ENCODE measurements at places on chromosomes 6 and 20. TPM values are rescaled to one million over a fixed set of nuclear protein-coding genes. Genes with fewer than 3 reads are reported as not detected.

DNA sequence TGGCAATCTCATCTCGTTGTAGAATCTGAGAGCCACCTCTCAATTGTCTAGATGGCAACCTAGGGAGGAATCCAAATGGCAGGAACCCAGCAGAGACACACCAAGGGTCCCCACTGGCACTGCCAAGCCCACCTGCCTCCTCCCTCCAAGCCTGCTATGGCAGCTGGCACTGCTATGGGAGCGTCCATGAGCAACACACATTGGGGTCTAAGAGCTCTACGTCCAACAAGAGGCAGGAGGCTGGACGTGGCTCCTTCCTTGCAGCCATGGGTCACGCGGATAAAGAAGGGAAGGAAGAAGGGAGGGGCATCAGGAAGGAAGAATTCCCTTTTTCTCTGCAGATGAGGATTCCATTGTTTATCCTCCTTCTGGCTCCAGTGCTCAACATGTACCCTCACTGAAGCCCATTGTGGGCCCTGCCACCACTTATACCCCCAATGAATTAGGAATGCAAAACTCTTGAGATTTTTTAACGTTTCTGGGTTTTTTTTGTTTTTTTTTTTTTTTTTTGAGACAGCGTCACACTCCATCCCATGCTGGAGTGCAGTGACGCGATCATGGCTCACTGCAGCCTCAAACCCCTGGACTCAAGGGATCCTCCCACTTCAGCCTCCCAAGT lies 17.3 kb downstream of the ATP9A start:
- DNase-seq = no peak
- peaks cover 2% of the 10 kb centered on the region for H3K27me3 ChIP-seq
- no peaks in the 10 kb centered on the region for H3K36me3 ChIP-seq
- no peak overlapping the region for H3K27ac ChIP-seq
- no peaks in the 10 kb centered on the region for H3K4me1 ChIP-seq

- H3K27ac ChIP-seq = no peak overlapping the region
- DNase-seq = no peak
- H3K4me1 ChIP-seq = no peaks in the 10 kb centered on the region
- no peaks in the 10 kb centered on the region for H3K27me3 ChIP-seq
These were observed 95.2 kb upstream of the HDGFL1 start for GRCh38 chr6:22473991-22474682.

- no peak for DNase-seq
- peaks cover 27% of the 10 kb centered on the region for H3K4me1 ChIP-seq
- no peaks in the 10 kb centered on the region for H3K27me3 ChIP-seq
- H3K36me3 ChIP-seq = peaks cover 10% of the 10 kb centered on the region
These were observed 15.0 kb upstream of the IFNGR1 start for GRCh38 chr6:137233911-137234863.

DNA sequence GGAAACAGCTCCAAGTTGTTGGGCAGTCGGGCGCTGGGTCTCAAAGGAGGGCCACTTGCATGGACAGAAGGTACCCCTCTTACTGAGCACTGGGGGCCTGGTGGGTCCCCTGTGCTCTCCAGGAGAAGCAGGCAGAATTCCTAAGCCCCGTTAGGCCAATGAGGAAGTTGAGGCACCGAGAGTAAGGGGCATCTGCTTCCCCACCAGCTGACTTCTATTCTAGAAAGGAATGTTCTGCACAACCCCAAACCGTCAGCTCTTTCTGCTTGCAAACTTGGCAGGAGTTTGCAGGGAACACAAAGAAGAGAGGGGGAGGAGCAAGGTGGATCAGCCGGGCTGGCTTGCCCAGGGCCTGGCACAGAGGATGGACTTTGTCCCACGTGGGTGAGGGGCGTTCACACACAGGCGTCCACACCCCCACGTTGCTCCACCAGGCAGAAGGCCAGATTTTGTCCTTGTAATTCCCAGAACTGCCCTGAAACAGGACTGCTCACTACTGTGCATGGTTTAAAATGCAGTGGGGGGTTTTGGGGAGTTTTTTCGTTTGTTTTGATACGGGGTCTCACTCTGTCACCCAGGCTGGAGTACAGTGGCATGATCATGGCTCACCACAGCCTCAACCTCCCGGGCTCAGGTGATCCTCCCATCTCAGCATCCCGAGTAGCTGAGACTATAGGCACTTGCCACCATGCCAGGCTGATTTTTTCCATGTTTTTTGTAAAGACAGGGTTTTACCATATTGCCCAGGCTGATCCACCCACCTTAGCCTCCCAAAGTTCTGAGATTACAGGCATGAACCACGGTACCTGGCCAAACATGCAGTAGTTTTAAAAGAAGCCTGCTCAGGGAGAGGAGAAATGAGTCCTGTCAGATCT lies 93.3 kb downstream of the SNX5 start:
- peaks cover 26% of the 10 kb centered on the region for H3K4me1 ChIP-seq
- DNase-seq = no peak
- no peak overlapping the region for H3K27ac ChIP-seq
- H3K36me3 ChIP-seq = no peaks in the 10 kb centered on the region
- no peak overlapping the region for H3K4me3 ChIP-seq
- H3K27me3 ChIP-seq = peaks cover 23% of the 10 kb centered on the region

DNA sequence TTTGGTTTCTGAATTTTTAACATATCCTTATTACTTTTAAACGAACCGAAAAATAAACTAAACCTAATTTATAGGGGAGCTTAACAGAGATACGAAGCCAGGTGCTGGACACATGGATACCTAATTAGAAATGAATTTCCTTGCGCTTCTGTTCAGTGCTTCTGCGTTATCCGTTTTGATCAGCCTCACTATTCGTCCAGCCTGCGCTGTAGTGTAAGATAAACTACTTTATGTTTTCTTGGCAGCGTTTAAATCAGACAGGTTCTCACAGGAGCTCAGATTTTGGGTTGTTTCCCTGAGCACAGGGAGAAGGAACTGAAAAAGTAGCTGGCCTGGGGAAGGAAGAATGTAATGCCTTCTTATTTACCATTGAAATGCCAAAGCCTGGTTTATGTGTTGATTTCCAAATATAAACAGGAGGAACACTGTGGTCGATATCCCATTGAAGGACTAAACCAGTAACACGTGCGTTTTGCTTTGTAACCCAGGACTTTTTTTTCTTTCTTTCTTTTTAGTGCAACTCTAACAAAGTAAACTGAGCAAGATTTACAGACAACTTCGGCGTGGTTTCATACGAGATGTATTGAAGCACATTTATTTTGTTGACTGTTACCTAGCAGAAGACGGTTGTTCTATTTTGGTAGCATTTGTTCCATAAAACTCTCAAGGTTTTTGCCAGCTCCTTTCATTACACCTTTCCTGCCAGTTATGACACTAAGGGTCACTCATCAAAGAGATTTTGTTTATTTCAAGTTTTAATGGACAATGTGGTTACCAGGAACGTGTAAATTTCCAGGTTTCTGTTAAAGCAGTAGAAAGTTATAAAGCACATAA lies 214.8 kb upstream of the HEY2 start:
- H3K4me3 ChIP-seq = no peak overlapping the region
- H3K27me3 ChIP-seq = peaks cover 52% of the 10 kb centered on the region
- H3K4me1 ChIP-seq = peaks cover 2% of the 10 kb centered on the region

DNA sequence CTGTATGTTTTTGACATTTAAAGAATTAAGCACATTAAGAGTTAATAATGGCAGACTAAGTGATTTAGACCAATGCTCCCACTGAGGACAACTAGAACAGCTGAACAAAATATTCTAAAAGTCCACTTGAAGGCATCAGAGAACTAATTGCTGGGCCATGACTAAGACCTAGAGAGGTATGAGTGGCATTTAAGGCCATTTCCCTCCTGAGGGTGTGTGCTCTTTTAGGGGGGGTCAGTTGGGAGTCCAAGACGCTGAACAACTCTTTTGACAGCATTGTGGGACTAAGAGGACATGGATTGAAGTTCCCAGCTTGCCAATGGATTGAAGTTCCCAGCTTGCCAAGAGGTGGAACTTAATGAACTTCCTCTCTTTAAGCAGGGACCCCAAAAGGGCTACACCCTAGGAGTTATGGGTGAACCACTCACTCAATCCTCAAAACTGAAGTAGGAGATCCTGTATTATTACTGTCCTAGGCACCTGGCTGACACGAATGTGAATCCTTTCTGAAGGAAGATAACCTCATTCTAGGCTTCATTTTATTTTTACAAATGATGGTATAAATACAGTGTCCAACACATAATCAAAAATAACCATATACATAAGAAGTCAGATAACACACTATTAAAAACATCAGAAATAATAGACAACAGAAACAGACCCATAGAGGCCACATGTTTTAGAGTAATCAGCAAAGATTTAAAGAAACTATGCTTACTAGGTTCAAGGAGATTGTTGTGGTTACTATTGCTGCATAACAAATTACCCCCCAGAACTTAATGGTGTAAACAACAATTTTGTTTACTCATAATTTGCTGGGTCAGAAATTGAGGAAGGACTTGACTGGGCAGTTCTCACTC lies 175.1 kb downstream of the VEGFA start:
- H3K36me3 ChIP-seq = no peaks in the 10 kb centered on the region
- H3K27me3 ChIP-seq = peaks cover 21% of the 10 kb centered on the region
- no peak overlapping the region for H3K4me3 ChIP-seq

DNA sequence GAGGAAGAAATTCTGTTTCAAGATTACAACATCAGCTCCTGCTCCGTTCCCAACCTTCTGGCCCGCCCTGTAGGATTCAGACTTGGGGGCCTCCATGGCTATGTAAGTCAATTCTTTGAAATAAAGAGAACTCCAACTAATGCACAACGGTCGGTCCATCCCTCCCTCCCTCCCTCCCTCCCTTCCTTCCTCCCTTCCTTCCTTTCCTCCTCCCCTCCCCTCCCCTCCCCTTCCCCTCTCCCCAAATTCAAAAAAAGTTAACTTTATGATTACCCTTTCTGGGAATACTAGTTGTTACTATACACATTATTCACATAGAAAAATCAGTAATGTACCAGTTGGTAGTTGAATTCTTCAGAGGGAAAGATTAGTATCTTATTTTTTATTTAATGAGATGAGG lies 179.7 kb upstream of the AGPAT4 start:
- peaks cover 12% of the 10 kb centered on the region for H3K27me3 ChIP-seq
- peaks cover 15% of the 10 kb centered on the region for H3K4me1 ChIP-seq
- no peak overlapping the region for H3K27ac ChIP-seq
- no peaks in the 10 kb centered on the region for H3K36me3 ChIP-seq

The CRYBG1 gene
- 62.7 TPM for total RNA-seq

- H3K27ac ChIP-seq = no peak overlapping the region
- no peak for DNase-seq
- H3K36me3 ChIP-seq = no peaks in the 10 kb centered on the region
- H3K4me3 ChIP-seq = no peak overlapping the region
These were observed 55.8 kb upstream of the HIVEP2 start for GRCh38 chr6:143000811-143001210.

The GJA10 gene
- total RNA-seq = 0.35 TPM

- peak overlapping the region; percentile 50 for H3K4me3 ChIP-seq
- peaks cover 3% of the 10 kb centered on the region for H3K36me3 ChIP-seq
- peaks cover 14% of the 10 kb centered on the region for H3K4me1 ChIP-seq
- DNase-seq = peak; percentile 44
- H3K27me3 ChIP-seq = peaks cover 41% of the 10 kb centered on the region
These were observed 148.3 kb downstream of the GPX5 start for GRCh38 chr6:28673787-28674671.

DNA sequence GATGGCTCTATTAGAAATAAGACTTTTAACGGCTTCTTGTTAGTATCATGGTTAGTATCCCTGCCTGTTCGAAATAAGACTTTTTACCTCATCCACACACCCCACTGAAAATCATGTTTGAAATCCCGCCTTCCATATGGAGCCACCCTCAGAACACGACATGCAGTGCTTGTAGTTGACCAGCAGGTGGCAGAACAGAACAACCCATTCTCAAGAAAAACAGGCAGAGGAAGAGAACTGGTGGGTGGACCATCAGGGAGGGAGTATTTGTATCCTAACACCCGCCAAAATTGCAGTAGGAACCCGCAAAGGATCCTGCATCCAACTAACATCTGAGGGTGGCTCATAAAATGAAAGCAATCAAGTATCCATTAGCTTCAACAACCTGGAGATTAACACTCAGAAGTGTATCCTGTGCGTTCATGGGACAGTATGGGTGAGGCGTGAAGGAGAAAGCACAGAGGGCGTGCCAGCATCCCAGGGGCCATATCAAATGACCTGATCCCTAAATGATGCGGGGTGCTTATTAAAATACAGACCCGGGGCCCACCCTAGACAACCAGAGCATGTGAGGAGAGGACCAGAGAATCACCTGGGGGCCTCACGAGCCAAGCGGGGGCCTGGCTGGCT lies 89.6 kb upstream of the NHSL1 start:
- no peak overlapping the region for H3K4me3 ChIP-seq
- peaks cover 33% of the 10 kb centered on the region for H3K4me1 ChIP-seq
- H3K36me3 ChIP-seq = no peaks in the 10 kb centered on the region
- H3K27ac ChIP-seq = no peak overlapping the region
- peak; percentile 60 for DNase-seq

DNA sequence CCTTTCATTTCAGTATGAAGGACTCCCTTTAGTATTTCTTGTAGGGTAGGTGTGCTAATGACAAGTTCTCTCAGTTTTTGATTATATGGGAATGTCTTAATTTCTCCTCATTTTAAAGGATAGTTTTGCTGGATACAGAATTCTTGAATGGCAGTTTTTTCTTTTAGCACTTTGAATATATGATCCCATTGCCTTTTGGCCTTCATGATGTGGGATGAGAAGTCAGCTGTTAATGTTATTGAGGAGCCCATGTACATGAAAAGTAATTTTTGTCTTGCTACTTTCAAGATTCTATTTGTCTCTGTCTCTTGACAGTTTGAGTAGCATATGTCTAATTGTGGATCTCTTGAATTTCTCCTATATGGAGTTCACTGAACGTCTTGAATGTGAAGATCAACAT lies 30.9 kb downstream of the RSPH3 start:
- no peak for DNase-seq
- peaks cover 21% of the 10 kb centered on the region for H3K36me3 ChIP-seq
- peaks cover 17% of the 10 kb centered on the region for H3K27me3 ChIP-seq
- H3K4me3 ChIP-seq = no peak overlapping the region
- no peak overlapping the region for H3K27ac ChIP-seq

DNA sequence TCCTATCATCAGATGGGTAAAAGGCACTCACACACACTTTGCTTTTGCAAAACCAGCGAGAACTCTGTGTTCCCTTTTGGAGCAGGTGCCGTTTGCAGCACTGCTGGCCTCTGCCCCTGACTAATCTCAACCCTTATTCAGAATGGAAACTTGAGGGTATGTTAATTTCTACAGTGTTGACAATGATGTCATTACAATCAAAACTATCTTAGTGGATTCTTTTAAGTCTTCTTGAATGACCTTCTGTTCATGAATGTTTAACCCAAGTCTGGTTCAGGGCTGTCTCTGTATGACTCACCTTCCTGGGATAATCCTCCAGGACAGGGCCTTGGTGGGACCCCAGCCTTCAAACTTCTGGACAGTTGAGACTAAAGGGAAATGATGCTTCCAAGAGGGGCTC lies 197.9 kb downstream of the CDH4 start:
- no peak for DNase-seq
- H3K4me1 ChIP-seq = no peaks in the 10 kb centered on the region
- H3K36me3 ChIP-seq = no peaks in the 10 kb centered on the region
- H3K27ac ChIP-seq = no peak overlapping the region

- peaks cover 4% of the 10 kb centered on the region for H3K36me3 ChIP-seq
- no peak for DNase-seq
- peaks cover 6% of the 10 kb centered on the region for H3K4me1 ChIP-seq
- no peak overlapping the region for H3K27ac ChIP-seq
These were observed 80.4 kb downstream of the AK9 start for GRCh38 chr6:109610590-109610989.
